CD4-positive, alpha-beta T cell treated with Interleukin-17A for 4 hours (primary cell): ENCODE measurements at places on chromosomes 6 and 20.

DNA sequence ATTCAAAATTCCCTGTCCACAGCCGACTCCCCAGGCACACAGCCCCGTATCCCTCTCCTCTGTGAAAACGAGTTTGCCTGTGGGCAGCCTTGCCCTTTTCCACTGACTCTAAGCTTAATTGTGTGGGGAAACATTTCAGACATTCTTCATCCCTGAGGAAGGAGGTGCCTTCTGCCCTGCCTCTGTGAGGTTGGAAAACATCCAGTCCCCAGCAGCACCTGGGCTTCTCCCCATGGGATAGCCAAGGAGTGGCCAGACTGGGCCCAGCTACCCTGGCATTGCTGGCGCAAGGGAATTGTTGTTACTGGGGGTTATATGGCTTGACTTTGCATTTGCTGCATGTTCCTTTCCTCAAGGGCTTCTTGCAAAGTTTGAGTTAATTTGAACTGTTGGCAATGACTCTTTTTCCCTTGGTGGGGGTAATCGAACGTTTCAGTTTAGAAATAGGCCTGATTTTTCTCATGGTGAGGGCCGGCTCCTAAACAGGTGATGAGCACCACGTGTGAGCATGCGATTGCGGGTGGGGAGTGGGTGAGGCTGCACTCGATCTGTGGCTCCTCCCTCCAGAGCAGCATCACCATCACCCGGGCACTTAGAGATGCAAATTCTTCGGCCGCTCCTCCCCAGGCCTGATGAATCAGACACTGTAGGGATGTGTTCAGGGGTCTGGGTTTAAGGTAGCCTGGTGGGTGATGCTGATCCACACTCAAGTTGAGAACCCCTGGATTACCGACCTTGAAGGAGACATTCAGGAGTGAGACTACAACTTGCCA is 29.9 kb downstream of the GABRR2 start:
- DNase-seq = no peak

- DNase-seq = no peak
Observed at GRCh38 chr20:50421356-50422340, 88.5 kb upstream of the PTPN1 start.

GRCh38 chr6:60991427-60992028 is 1294.5 kb downstream of the KHDRBS2 start:
- DNase-seq = no peak

DNA sequence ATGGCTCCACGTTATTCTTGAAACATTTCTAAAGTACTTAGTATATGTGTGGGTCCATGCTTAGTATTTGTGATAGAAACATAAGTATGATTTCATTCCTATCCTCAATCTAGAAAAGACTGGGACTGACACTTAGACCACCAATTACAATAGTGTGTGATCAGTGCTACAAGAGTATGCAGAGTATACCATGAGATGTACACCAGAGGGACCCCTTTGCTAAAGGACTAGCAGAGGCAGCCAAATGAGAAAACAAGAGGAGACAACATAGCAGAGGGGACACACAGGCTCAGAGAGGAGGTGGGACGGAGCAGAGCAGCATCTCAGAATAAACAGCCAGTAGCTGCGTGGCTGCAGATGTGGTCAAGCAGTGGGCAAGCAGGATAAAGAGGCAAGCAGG is 21.0 kb downstream of the RMND1 start:
- no peak for DNase-seq

- DNase-seq = no peak
Observed at GRCh38 chr6:110366975-110367374, 8.8 kb upstream of the METTL24 start.

- no peak for DNase-seq
Observed at GRCh38 chr20:37378785-37379598, 33.1 kb downstream of the SRC start.

DNA sequence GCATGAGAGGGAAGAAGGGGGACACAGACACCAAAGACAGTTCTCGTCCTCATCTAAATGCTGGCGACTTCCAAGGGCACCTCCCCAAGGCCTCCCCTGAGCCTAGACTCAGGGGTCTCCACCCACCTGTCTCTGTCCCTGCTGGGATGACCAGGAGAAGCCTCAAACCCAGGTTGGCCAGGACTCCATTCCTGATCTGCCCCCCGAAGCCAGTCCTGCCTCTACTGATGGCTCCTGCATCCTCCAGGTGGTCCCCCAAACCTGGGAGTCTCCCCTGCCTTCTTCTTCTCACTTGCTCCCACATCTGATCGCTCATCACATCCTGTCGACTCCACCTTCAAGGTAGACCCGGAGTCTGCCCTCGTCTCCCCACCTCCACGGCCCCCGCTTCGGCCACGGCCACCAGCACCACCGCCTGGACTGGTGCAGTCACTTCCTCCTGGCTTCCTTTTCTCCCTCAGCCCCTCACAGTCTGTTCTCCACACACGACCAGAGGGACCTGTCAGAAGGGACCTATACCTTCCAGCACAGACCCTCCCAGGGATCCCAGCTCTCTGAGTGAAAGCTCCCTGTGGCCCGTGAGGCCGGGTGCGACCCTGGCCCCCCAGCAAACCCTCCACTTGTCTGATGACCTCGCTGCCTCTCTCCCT is 92.1 kb downstream of the CEBPB start:
- DNase-seq = no peak

DNA sequence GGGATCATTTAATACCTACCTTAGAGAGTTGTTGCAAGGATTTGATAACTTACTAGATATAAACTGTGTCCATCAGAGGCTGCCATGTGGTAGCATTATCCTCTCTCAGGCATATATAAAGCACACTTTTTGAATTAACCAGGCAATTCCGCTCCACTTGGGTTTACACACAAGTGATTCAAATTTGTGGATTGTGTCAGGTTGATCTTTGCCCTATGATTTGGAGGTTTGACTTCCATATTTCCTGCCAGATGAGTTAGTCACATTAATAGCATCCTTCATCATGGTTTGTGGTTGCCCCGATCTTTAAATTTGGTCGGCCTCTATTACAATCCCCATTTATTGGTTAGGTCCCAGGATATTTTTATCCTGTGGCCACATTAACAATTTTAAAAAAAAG is 44.8 kb upstream of the CTAGE9 start:
- no peak for DNase-seq
